NCI-H1694 (cell line): ENCODE measurements at places on chromosomes 5 and 9.

- no peak for DNase-seq
Measured at GRCh38 chr5:57524348-57525060, 41.9 kb upstream of the ACTBL2 start.

- DNase-seq = no peak
Measured at GRCh38 chr5:127849408-127849807, 146.2 kb downstream of the CCDC192 start.

GRCh38 chr5:66285343-66285922 lies 141.3 kb downstream of the SREK1 start:
- no peak for DNase-seq

GRCh38 chr5:143182901-143183820 lies 220.3 kb downstream of the NR3C1 start:
- DNase-seq = no peak

- DNase-seq = no peak
Measured at GRCh38 chr5:174614500-174615135, 109.8 kb upstream of the MSX2 start.

DNA sequence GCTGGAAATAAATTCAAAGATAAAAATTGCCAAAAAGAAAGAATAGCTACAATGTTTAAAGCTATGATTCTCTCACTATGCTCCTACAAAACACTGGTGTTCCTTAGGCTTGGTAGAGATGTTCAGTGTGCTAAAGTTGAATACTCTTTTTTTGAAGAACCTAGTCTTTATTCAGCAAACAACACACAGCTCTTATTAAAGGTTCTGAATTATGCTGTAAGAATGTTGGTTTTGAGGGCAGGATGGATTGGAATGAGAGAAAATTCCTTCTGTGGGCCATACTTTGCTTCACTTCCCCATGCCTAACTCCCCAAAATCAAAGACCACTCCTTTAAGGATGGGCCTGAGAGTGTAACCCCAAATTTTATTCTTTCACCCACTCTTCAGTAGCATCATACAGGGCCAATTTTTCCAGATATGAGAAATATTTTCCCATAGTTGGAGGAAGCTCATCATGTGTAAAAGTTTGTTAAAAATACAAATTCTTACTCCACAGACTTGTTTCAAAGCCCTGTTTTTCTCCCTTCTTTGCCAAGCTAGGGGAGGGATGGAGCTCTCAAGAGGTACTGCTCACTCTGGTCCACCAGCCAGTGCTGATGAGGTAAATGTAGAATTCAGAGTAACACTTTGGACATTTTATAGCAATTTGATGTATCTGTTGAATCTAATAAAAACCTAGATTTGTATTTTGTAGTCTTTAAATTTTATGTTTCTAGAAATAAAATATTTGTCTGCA lies 99.3 kb downstream of the GDNF start:
- DNase-seq = no peak

DNA sequence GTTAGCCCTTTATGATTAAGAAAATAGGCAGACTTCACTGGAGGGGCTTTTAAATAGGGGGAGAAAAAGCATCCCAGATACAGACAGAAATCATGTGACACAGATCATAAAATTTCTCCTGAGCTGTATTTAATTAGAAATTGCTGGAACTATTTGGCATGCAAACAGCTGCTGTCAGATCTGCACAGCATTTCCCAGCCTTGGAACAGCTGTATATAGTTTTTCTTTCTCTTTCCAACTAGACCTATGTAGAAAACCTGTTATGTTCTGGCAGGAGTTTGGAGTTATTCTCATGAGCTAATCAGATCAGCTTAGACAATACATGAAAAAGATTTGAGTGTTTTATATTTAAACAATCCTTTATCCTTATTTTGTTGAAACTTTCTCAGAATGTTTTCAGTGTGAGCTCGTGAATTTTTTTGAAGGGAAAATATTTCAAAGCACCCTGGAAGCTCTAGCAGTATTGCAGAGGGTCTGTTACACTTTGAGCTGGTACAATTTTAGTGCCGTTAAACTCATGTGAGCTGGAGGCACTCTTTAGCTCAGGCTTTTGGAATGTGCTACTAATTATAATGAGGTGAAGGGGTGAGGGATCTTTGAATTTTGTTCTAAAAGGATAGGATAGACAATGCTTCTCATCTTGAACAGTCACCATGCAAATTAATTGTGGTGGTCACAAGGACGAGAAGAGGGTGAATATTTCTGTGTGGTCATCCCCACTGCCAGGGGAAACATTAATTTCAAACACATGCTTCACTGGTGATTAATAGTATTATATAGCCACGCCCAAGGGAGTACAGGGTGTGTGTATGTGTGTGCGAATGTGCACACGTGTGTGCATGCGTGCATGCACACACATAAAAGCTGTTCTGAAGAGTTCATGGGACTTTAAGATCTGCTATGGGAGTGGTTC lies 239.4 kb upstream of the FBXL7 start:
- DNase-seq = no peak

GRCh38 chr5:14156290-14156649 lies 13.1 kb downstream of the TRIO start:
- DNase-seq = no peak

- no peak for DNase-seq
Measured at GRCh38 chr9:79583952-79584654, 12.3 kb downstream of the TLE4 start.

DNA sequence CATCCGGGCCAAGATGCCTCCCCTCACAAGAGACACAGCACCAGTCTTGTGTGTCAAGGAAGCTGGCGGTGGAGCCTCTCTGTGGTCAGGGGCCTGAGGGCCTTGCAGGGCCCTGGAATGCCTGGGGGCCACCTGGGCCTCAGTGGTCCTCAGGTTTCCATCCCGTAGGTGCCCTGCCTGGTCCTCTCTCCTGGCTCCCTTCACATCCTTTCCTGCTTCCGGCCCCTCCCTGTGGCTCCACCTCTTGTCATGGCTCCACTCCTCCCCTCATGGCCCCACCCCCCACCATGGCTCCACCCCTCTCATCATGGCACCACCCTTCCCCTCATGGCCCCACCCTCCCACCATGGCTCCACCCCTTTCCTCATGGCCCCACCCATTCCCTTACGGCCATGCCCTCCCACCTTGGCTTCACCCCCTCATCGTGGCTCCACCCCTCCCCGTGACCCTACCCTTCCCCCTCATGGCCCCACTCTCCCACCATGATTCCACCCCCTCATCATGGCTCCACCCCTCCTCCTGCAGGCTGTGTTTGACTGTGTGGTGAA lies 175.8 kb downstream of the CACNA1B start:
- DNase-seq = no peak

DNA sequence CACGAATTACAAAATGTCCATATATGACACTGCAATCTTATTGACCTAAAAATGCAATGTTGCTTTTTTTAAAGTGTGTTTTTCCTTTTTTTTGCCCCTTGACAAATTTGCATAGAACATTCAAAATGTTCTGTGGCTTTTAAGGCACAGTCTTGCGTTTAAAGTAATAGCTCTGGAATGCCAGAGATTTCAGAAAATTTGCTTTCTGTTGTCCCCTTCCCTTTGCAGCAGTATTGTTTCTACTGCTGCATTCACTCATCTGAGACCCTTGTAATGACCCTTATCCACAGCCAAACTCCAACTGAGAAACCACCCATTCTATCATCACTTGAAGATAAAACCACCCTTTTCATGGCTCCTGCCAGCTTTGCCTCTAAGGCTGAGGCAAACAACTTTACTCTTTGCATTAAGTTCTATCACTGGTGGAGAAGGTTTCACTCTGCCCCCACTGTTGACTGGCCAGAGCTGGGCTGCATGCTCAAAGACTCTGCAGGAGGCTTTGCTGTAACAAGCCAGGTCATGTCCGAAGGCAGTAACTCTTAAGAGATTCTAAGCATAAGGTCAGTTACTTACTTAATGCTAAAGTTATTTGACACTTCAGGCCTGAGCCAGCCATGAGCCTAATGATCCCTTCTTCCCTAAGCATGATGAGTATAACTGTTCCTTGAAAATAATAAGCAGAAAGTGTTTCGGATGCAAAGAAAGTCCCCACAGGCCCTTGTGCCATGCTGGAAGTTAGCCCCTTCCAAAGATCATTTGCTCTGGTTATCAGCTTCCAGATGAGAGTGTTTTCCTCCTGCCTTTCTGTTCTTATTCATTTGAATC lies 101.9 kb downstream of the CD180 start:
- DNase-seq = no peak

GRCh38 chr9:27194401-27195091 lies 85.5 kb downstream of the TEK start:
- DNase-seq = no peak

DNA sequence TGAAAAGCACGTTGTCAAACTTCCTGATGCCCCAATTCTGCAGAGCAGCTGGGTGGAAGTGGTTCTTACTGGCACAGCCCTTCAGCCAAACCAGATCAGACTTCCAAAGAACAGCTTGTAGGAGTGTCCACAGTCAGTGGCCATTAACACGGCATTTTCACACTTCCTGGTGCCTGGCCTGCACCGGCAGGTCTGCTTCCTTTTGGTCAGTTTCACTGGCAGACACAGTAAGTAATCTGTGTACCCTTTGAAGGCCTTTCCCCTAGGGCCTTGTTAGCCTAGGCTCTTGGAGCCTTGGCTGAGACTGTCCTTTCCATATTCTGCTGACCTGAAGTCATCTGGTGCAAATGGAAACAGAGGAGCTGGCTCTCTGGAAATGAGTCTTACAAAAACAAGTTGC lies 297.5 kb upstream of the TNC start:
- no peak for DNase-seq

DNA sequence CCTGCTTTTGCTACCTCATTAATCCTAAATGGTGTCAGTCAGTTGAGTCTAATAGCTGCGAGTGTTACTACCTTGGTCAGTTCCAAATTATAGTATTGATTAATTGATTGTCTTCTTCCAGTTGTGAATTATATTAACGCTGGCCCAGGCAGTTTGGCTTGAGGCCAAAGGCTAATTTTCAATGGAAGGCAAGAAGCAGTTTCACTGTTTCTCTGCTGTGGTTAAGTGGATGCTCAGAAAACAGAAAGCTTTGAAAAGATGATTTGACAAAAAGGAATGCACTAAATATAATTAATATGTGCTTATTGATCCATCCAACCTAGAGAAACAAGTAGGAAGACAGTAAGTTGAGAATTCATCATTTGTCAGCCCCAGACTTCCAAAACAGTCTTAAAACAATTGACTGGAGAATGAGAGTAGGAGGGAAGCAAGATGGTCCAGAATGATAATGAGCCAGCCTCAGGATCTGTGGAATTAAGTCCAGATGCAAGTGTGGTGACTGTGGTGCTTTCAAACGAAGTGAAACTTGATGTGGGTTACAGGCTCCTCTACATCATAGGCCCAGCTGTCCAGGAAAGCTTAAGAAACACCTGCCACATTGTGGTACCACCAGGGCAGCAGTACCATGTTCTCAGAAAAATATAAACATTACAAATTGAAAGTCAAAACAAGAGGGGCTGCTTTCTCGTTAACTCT lies 1371.0 kb upstream of the DMAC1 start:
- DNase-seq = no peak

DNA sequence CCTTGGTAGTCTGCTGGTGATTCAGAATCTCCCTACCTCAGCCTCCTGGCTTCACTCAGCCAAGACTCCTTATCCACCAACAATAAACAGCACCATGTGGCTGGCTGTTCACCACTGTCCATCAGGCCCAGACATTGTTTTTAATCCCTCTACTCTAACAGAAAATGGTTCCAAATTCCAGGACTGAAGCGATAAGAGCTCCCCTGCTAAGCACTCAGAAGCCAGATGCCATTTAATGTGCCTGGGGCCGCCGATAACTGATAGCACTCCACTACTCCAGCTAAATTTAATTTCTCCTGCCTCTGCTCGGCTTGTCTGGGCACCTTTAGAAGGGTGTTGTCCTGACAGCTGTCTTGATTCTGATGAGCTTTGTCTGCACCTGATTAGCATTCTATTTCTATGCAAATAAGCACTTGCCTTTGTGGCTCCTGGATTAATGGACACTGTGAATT lies 47.1 kb downstream of the ZNF622 start:
- no peak for DNase-seq

DNA sequence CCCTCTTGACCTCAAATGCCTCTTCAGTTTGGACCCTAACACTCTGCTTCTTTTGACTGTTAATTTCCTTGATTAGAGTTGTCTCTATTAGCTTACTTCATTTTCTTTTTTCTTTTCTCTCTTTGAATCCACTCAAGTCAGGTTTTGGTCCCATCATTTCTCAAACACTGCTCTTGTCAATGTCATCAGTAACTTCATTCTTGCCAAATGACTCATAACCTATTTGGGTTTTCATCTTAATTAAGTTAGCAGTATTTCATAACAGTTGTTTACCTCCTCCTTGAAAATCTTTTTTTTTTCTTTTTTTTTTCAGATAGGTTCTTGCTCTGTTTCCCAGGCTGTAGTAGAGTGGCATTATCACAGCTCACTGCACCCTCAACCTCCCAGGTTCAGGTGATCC lies 119.6 kb downstream of the PARP8 start:
- DNase-seq = no peak

GRCh38 chr9:5786370-5787127 lies 46.4 kb downstream of the ERMP1 start:
- DNase-seq = no peak

GRCh38 chr5:173236531-173237142 lies 1.6 kb upstream of the NKX2-5 start:
- DNase-seq = no peak

DNA sequence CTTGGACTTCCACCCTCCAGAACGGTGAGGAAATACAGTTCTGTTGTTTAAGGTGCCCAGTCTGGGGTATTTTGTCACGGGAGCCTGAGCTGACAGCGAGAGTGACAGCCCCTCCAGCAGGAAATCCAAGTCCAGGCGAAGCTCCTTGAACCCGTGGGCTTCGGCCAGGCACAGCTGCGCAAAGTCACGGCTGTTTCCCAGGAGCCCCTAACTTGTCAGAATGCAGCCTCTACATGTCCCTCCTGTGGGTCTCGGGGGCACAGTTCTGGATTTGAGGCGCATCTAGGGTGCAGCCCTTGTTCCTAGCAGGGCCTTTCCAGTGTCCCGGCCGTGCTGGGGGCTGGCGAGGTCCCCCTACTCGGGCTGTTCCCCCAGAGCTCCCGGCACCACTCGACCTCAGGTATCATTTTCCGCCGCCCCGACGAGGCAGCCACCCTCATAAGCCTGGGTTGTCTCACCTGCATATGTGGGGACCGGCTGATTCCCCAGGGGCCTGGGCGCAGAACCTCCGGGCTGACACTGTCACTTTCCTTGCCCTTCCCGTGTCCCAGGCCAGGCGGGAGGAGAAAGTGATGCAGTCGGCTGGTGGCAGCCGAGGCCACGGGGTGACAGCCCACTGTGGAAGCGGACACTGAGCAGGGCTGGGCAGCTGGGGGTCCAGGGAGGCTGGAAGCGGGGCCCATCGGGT lies 4.5 kb downstream of the LCN8 start:
- no peak for DNase-seq

DNA sequence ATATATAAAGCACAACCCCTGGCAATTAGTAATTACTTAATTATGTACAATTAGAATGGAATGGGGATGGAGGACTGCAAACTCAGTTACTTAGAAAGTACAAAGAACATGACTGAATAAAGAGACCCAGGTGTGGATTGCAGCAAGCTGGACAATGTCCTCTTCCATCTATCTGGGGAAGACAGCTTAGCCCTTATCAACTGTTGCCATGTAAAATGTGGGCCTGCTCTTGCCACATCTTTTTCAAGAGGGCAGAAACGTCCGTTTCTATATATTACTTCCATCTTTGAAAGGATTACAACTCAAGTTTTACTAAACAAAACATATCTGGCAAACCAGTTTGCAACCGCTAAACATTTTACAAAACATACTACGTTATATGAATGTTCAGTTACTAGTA lies 26.2 kb downstream of the GOLPH3 start:
- no peak for DNase-seq

- no peak for DNase-seq
Measured at GRCh38 chr9:129317179-129318011, 139.3 kb upstream of the IER5L start.

GRCh38 chr9:23044549-23044948 lies 597.9 kb downstream of the DMRTA1 start:
- no peak for DNase-seq

- no peak for DNase-seq
Measured at GRCh38 chr5:144798595-144798994, 627.9 kb downstream of the KCTD16 start.
